Activated CD4-positive, alpha-beta T cell treated with anti-CD3 and anti-CD28 coated beads, Interleukin-2, amount 50 U/mL, for 48 hours (primary cell): ENCODE measurements at places on chromosomes 11 and 22.

GRCh38 chr11:74307434-74307833 is 4.0 kb downstream of the P4HA3 start:
- DNase-seq = no peak

DNA sequence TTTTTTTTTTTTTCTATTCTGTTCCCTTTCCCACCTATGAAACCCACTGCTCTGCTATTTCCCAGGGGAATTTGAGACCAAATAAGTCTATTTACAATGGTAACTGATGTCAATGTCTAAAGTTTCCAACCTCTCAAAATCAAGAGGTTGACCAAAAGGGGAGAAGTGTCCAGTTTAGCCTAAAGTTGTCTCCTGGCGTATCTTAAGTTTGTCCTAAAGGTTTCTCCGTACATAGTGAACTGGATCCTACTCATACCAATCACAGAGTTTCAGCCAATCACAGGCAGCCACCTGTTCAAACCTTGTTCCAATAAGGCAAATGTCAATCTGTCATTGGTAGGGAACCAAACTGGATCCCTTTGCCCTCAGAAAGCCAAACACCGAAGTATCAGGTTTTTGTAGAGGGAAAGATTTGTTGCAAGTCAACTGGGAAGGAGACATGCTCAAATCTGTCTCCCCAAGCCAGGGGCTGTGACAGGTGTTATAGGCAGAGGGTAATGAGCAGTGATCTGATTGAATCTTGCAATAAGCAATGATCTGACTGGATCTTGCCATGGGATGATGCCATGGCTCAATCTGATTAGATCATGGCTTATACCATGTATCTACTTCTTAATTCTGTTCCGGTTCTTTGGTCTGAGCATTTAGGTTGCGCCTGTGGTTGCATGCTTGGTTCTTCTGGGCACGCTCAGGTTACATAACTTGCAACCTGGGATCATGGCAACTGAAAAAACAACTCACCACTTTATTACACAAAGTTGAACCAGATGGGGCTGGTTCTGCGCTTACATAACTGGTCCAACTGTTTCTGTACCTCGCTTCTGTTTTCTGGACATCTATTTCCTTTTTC is 1.1 kb upstream of the VPS37C start:
- DNase-seq = peak; percentile 40

DNA sequence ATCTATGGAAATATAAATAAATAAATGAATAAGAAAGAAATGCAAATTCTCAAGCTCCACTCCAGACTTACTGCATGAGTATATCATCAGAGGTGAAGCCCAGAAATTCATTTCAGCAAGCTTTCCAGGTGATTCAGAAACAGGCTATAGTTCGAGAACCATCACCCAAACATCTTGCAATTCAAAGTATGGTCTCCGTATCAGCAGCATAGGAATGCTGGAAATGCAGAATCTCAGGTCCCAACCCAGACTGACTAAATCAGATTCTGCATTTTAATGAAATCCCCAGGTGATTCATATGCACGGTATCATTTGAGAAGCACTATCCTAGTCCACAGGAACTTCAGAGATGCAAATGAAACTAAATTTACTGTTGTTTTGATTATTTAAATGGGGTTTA is 95.3 kb downstream of the SERGEF start:
- no peak for DNase-seq

DNA sequence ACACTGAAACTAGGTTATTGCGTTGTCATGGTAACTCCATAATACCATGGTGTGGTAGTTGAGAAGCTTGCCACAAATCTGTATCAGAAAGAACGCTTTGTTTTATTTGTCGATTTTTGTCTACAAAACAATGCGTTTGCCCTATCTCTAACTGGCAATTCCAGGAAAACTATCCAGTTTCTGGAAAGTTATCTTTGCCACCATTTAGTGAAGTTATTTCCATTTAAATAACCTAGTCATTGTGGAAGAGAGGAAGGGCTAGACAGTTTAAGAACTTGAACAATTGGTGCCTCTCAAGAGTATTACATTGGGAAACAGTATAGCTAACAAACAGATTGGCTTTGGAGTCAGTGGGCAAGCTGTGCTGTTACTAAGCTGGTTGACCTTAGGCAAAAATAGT is 7.9 kb downstream of the HSD17B12 start:
- no peak for DNase-seq

GRCh38 chr11:118605116-118605867 is 2.1 kb upstream of the PHLDB1 start:
- no peak for DNase-seq

DNA sequence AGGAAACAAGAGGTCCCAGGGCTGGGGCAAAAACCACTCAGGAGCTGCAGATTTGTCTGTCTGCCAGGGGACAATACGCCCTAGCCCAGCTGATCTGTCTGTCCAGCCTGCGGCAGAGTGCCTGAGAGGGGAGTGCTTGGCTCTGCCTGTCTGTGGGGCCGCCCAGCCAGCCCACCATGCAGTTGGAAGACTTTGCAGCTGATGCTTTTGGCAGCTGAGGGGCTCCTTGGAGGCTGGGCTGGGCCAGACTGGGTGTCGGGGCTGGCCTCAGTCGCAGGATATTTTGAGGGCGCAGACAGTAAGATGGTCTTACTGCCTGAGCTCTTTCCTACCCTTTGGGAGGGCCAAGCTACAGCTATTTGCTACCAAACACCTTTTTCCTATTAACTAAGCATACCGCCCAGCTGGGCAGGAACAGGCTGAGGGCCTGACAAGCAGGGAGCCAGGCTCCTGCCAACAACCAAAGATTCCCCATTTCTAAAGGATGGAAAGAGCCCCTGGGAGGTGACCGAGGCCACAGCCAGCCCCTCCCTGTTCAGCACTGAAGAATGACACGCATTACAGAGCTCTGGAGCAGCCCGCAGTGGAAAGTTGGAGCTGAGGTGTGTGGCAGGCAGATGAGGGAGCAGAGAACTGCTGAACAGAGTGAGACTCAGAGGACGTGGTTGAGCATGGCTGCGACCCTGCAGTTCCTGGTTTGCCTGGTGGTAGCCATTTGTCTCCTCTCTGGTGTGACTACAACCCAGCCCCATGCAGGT is at the start of gene FAM180B:
TSS of gene FAM180B (plus strand) at position 581 of the 758 bp plus-strand sequence. CDS start at position 672, 91 bp downstream.
- no peak for DNase-seq

GRCh38 chr11:133946541-133947318 is 10.0 kb downstream of the IGSF9B start:
- peak; percentile 38 for DNase-seq

- DNase-seq = no peak
Measured at GRCh38 chr11:5923427-5923776, 18.6 kb upstream of the OR56A3 start.

DNA sequence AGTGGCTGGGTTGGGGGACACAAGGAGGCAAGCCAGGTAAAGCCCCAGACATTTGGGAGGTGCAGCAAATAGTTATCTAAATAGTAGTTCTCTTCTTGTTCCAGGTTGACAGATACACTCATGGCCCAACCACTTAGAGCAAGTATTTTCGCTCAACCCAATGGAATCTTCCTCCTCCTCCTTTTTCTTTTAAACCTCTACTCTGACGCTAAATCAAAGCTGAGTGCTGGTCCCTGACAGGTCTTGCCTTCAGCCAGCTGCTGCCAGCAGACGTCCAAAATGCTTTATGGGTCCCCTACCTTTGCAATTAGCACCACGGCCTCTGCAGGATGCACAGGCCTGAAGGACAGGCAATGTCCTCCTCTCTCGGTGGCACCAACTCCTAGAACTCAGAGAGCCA is 558.5 kb downstream of the MIAT start:
- no peak for DNase-seq

DNA sequence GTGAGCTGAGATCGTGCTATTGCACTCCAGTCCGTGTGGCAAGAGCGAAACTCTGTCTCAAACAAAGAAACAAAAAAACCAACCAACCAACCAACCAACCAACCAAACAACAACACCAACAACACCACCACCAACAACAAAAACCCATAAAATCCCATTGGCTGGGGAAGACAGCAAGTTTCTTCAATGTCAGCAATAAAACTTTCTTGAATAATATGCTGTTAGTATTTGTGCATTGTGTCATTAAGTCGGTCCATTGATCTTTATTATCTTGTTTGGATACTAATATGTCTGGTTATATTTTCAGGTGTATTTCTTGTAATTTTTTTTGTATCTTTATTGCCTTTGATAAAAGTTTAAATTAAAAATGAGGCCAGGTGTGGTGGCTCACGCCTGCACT is 9.4 kb downstream of the GRK3 start:
- no peak for DNase-seq

DNA sequence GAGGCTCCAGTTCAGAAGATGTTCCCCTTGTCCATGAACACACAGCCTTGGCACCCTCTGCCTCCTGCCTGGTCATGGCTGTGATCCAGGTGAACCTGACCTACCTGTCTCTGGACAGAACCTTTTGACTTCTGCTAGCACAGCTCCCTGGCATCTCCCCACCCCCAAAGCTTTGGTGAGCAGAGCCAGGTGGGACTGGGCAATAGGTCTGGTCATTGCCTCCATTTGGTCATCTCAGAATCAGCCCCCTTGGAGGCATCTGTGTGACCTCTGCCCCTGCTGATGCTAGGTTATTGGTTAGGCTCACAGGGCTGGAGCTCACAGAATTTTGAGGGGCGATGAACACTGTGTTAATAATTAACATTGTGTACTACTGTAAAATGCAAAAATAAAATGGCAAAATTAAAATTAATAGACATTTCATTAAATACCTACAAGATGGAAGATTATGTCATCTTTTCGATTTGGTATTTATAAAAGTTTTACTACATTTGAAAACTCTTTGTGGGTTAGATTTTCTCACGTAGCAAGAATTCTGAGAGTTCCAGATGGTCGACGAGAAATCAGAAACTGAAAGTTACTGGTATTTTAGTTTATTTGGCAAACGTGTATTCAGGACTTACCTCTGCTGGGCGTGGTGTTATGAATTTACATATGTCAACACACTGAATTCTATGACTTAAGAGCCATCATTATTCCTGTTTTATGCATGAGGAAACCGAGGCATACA is 8.3 kb upstream of the KIAA0930 start:
- DNase-seq = no peak

GRCh38 chr11:67270256-67271204 is 4.3 kb downstream of the GRK2 start:
- DNase-seq = peak; percentile 17

DNA sequence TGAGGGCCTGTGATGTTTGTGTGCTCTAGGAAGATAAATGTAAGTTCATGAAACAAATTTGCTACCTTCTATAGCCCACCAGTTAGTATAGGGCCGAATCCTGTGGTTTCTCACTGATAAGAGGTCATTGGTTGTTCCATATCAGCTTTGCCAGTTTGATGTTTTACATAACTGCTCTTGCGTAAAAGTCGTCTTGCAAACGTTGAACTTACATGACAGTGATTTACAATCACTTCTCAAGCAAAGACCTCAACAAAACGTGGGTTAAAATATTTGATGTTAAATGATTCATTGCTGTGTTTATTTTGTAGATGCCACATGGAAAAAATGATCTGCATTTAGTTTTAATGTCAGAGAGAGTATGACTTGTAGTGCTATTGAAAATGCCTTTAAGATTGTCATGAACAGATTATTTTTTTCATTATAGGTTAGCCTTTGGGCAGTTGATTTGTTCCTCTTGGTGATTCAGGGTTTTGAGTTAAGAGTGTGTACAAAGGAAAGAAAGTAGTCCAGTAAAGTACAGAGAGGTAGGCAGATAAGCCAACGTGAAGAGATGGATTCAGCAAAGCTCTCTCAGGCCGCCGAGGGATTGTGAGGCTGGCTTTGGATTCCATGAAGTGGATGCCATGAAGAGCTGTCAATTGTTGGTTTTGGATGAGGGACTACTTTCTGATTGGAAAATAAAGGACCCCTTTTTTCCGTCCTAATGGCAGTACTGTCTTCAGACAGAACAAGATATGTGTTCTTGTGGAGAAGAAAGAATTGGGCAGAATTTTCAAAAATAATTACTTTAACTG is 2.6 kb downstream of the EWSR1 start:
- DNase-seq = no peak

DNA sequence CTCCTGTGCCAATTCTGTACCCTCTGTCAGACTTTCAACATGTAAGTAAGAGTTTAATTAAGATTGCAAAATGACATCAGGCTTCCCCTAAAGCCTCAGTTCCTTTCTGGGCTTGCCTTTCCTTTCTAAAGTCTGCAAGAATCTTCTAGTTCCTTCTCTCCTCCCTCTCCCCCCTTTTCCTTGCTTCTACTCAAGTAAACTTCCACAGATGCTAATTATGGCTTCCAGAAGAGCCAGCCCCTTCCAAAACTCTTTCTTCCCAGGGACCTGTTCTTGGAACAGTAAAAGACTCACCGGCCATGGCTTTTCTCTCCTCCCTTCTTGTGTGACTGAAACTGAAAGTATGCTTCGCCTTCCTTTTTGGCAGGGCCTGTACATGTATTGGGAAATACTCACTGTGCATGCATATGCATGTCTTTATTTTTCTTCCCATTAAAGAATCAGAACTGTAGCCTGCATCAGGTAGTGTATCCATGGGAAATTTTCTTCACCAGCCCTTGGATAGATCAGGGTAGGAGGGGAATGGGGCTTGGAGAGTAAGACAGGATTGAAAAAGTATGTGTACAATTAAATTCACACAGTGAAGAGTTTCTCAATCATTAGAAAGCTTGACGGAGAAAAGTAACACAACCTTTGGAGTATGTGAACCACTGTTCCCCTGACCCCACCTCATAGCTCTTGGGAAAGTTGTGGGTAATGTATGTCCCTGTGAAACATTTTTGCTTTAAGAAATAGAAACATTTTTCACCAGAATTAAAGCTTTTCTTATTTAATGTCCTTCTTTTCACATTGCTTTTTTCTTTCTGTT is at the start of gene CASP1:
TSS of gene CASP1 (minus strand) at position 332 of the 808 bp plus-strand sequence. CDS start at position 301, 31 bp downstream.
- peak; percentile 34 for DNase-seq

GRCh38 chr11:128834157-128834556 is 32.9 kb downstream of the KCNJ1 start:
- no peak for DNase-seq

DNA sequence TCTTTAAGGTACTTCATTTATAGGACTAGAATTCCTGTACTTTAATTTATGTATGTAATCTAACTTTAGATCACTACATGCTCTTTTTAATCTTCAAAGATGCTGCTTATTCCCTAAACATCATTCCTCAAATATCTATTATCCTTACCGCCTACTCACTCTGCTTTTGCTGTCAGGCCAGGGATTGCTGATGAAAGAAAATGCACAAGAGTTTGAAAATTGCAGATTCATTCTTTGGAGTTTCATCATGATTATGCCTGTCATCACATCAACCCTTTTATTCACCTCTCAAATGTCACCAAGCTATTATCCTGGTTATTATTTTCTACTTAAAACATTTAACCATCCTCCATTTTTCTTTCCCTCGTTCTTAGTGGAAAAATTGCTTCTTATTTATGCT is 802.7 kb downstream of the METTL15 start:
- DNase-seq = no peak

- DNase-seq = no peak
Measured at GRCh38 chr11:80168796-80169195, 728.0 kb upstream of the TENM4 start.
